Activated naive CD8-positive, alpha-beta T cell treated with anti-CD3 and anti-CD28 coated beads, Interleukin-2, amount 50 U/mL, for 24 hours (primary cell): ENCODE measurements at places on chromosomes 2 and 18.
A peak's percentile ranks its signal among the peaks of the same experiment; 100 is the strongest.

DNA sequence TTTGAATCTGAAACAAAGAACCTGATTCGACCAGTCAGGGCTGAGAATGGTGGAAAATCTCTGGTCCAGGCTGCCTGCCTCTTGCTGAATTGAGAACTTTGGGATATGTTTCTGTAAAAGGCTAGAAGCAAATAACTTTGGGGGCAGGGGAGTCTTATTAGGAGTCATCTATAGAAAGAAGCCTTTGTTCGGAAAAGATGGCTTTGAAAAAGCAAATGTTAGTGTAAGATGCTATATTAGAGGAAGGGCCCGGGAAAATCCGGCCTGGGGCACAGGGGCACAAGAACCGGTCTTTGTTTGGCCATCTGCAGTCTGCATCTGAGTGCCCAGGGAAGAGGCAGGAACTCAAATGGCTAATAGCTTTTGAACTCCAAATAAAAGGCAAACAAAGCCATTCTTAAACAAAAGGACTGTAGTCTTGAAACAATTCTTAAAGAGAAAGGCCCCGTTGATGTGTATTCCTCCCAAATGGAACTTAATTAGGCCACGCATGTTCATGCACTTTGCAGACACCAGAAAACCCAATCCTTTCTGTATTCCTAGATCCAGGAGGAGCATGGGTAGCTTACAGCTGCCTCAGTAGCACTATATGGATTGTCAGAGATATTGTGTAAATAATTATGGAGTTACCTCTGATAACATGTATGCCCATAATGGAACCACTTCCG, 180.0 kb upstream of the ARL4C start:
- no peak for DNase-seq

DNA sequence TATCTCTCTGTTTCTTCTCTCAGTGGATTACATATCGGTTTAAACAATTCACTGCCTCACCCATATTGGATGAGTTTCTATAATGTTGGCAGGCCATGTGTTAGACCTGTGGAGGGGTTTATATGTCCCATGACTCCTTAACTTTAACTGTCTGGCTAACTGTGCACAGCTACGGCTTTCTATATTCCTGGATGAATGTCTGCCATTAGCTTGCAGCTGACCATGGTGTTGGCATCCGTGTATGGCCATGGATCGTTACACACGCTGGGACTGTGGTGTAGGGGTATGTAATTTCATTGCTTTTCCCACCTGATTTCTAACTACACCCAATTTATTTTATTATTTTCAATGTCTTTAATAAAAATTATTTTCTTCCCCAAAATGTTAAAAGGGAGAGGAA, 3.3 kb upstream of the TANC1 start:
- no peak for DNase-seq

DNA sequence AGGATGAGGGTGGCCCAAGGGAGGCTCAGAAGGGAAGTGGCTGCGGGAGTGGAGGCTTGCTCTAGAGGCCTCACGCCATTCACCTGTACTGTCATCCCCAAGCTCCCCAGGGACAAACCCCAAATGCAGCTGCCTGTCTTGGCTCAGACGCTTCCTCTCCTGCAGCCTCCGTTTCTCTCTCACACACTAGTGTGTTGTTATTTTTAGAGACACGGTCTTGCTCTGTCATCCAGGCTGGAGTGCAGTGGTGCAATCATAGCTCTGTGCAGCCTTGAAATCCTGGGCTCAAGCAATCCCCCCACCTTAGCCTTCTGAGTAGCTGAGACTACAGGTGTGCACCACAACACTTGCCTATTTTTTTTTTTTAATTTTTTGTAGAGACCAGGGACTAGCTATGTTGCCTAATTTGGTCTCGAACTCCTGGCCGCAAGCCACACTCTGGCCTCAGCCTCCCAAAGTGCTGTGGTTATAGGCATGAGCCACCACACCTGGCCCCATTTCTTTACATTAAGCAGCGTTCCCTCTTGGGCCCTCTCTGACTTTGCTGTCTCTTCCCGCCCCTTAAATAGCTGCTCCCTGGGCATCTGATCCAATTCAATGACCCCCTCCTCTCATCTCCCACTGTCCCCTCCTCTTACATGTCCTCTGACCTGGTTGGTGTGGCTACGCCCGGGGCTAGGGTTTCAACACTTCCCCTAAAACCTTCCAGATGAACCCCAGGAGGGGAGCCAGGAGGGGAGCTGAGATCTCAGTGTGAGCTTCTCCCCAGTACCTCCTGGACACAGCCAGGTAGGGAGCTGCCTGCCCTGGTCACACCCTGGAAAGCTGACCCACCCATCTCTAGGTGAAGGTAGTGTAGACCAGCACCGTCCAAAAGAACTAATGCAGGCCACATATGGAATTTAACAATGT, 24.0 kb upstream of the LOXHD1 start:
- no peak for DNase-seq

DNA sequence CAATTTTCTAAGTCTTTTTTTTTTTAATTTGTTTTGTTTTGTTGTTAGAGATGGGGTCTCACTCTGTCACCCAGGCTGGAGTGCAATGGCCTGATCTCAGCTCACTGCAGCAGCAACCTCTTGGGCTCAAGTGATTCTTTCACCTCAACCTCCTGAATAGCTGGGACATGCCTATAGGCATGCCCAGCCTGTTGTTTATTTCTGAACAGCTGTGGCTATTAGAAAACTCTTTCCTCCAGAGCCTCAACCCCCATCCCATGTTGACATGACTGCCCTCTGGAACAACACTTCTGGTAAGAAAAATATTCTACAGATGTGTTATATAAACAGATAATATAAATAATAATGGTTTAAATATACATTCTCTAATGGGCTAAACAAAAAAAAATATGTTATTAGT, 44.4 kb upstream of the TWSG1 start:
- DNase-seq = no peak

- no peak for DNase-seq
Measured at GRCh38 chr2:62219407-62220159, 23.7 kb downstream of the B3GNT2 start.

DNA sequence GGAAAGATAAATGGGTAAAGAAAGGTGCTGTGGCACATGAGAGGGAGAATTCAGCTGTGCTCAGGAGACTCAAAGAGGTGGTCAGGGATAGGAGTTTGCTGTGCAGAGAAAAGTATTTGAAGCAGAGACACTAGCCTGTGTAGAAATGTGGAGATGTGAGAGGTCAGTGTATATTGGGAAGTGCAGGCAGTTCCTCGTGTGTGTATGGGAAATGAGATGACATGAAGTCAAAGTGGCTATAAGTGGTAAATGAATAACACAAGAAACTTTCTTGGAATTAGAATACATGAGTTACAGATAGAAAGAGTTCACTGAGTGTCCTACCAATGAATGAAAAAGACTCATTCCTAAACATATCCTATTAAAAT, 11.6 kb downstream of the MAP3K20 start:
- DNase-seq = no peak

- no peak for DNase-seq
Measured at GRCh38 chr2:171136024-171136423, 24.7 kb downstream of the TLK1 start.

GRCh38 chr18:32922951-32923430, 150.2 kb upstream of the KLHL14 start:
- DNase-seq = no peak

- no peak for DNase-seq
Measured at GRCh38 chr2:42618972-42619371, 50.5 kb downstream of the MTA3 start.

GRCh38 chr2:159900343-159900742, 102.3 kb upstream of the CD302 start:
- no peak for DNase-seq

- DNase-seq = no peak
Measured at GRCh38 chr2:118380915-118381653, 292.8 kb downstream of the INSIG2 start.

- no peak for DNase-seq
Measured at GRCh38 chr2:218448934-218449333, 30.0 kb downstream of the VIL1 start.

GRCh38 chr2:43831543-43832294, 6.9 kb downstream of the ABCG5 start:
- DNase-seq = no peak

DNA sequence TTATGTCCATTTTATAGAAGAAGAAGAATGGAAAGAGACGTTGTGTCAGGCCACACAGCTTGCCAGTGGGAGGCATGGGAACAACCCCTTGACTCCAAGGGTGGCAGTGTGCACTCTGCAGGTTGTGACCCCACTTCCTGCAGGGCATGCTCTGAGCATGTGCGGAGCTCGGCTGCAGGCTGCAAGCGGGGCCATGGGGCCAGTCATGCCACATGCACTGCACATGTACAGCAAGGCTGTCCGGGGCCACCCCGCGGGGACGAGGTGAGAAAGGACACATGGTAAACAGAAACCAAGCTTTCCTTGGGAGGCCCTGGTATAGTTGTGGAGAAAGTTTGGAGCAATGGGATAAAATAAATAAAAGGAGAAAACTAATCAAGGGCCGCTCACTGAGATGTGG, 47.4 kb upstream of the DNMT3A start:
- no peak for DNase-seq

- peak; percentile 61 for DNase-seq
Measured at GRCh38 chr2:73920577-73921545, 5.8 kb upstream of the DGUOK start.
